ENCODE measurements at places on chromosomes 12 and 14. TPM values are rescaled to one million over a fixed set of nuclear protein-coding genes. Genes with fewer than 3 reads are reported as not detected.

GRCh38 chr12:122403831-122404230, 18.6 kb downstream of the CLIP1 start:
- no peak for DNase-seq

GRCh38 chr14:101861464-101861863, 100.0 kb downstream of the PPP2R5C start:
- DNase-seq: no peak

The PTPRQ gene
- total RNA-seq: 1.0 TPM

- peak; percentile 78 for DNase-seq
Observed at GRCh38 chr14:96053600-96054381, 14.6 kb downstream of the C14orf132 start.

The RNU6-8 gene
- total RNA-seq: not detected

DNA sequence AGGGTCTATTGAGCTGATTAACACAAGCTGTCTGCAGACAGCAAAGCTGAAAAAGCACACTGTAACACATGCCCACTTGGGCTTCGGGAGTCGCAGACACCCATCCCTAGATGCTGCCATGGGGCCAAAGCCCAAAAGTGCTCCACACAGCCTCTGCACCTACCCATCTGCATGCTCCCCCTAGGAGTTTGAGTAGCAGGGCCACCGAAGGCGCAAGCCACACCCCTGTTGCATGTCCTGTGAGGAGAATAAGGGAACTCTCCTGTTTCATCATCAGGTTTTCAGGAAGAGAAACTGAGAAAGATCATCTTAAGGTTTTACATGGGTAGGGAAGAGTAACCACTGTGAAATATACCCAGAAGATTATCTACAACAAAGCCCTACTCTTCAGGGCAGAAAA, 5.6 kb upstream of the ST8SIA1 start:
- DNase-seq: no peak

DNA sequence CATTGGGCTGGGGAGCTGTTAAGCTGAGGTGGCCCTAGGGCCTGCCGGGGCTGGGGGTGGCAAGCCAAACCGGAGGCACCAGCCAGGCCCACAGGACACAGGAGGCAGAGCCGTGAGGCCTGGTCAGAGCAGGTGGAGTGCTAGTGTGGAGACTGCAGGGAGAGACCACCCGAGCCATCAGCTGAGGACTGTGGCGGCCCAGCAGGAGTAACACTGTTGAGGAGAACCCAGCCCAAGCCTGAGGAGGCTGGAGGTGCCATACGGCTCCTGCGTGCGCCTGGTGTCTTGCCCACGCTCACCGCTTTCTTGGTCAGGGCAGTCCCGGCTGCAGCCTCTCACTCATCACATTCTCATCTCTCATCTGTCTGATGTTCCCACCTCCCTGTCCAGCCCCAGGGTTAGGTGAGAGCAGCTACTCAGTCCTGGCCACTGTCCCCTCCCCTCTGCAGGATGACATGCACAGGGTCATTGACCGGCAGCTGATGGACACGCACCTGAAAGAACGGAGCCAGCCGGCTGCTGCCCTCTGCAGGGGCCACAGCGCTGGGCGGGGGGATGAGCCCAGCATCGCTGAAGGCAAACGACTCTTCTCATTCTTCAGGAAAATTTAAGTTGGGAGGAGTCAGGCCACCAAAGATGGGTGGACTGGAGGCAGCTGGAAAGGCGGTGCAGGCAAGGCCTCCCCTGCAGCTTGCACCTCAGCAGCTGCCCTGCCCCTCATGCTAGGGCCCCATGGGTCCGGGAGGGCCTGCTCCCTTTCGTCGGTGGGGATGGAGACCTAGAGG, 23.8 kb downstream of the RAB35 start:
- no peak for DNase-seq

The KLHDC1 gene
- 25.6 TPM for total RNA-seq

- no peak for DNase-seq
Observed at GRCh38 chr12:62640910-62641448, 174.4 kb downstream of the MON2 start.

The MMP19 gene
- 15.9 TPM for total RNA-seq

- no peak for DNase-seq
Observed at GRCh38 chr12:95788637-95789036, 1.9 kb downstream of the NTN4 start.

DNA sequence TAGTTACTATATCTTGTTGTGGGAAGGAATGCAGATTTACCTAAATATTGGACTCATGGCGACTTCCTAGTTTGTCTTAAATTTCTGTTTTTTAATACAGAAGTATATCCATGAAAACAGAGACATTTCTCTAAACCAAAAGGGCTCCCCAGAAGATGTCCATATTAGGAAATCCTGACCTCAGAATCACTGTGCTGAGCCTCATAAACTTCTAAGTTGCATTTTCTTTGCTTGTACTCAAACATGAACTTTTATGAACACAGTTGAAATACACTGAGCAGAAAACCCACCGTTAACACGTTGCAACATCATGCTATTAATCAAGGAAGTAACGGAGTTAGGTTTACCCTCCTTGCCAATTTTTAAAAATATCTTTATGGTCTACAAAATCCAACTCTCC, 42.9 kb upstream of the NR2C1 start:
- DNase-seq: no peak

- DNase-seq: no peak
Observed at GRCh38 chr12:132525833-132526455, 36.0 kb downstream of the FBRSL1 start.

- DNase-seq: no peak
Observed at GRCh38 chr14:104784218-104784568, 11.4 kb downstream of the AKT1 start.

DNA sequence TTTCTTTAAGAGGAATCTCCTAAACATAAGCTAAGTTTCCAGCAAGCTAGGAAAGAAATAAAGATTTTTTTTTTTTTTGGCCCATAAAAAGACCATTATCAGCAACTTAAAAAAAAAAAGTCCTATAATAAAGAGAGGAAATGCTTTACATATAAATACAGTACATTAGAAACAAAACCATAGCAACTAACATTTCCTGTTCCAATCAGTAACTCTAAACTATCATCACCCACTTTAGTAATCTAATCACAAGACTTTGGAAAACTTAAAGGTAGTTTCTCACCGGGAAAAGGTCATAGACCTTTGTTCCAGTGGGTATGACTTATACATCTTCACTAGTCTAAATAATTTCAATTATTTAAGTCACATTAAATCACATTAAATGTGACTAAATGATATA, 11.1 kb downstream of the SPTSSA start:
- DNase-seq: no peak

The PLA2G1B gene
- not detected for total RNA-seq

The SLC35F4 gene
- total RNA-seq: not detected

GRCh38 chr14:93857500-93858283, 69.4 kb upstream of the PRIMA1 start:
- DNase-seq: no peak

DNA sequence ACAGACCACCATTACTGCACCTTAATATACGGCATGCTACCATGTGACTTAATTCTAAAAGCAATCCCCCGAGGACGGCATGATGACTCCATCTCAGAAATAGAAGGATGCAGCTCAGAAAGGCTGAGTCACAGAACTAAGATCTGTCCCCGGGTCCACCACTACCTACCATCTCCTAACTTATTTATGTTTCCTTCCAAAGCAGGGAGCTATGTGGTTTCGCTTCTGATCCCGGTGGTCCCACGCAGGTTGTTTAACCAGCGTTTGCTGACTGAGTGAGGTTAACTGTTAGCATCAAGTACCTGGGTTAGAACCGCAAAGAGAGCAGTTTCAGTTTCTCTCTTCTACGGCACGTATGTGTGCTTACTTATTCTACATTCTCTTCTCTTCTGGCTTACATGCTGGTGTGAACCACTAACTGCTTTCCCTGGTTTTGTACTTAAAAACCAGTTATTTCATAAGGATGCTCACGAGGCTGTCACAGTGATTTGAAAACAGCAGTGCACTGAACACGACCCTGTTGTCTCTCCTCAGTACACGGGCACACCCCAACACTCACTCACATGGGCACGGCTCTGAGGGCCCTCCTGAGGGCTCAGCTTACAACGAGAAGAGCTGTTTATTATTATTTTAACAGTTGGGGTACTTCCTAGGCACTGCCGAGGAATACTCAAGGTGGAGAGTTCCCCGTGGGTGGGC, 66.7 kb downstream of the CCDC88C start:
- DNase-seq: no peak

DNA sequence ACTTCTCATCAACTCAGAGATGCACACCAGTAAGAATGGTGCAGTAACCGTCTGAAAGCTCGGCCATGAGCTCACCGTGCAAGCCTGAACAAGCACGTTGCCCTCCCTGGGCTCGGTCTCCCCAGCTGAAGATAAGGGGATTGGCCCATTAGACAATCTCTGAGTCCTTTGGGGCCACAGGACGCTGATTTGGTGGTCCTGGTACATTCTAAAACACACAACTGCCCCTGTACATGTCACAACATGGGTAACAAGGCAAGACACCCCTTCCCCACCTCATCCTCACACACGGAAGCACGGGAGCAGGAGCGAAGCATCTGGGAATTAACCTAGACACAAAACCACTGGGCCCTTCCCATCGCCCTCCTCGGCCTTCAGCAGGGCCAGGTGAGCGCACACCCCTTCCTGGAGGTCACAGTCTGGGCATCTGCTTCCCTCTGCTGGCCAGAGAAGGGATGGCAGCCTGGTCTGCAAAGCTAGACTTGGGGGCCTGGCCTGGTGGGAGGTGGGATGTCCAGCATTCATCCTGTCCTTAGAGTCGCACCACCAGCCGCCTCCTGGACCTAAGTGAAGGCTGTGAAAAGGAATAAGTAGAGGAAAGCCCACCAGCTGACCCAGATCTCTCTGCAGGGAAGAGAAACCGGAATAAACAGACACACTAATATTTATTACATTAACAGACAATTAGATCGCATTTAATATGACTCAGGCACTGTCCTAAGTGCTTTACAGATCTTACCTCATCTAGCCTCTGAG, 18.9 kb upstream of the SMUG1 start:
- peak; percentile 81 for DNase-seq

DNA sequence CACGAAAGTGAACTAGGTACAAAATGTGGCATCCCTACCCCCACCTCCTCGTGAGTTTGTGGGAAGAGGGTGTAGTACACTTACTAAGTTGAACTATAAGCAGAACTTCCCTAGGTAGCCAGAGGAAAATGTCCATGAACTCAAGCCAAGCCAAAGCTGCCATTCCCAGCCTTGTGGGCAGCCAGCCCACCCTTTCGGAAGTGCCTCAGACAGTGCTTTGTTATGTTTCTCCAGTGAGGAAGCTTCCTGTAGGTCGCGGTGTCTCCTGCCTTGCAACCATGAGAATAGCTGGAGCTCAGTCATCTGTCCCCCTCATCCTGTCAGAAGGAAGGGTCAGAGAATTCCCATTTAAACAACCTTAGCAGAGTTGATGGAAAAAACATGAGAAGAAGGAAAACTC, 266.9 kb downstream of the DUSP6 start:
- no peak for DNase-seq

The CPNE6 gene
- not detected for total RNA-seq

The NPFF gene
- not detected for total RNA-seq

GRCh38 chr12:112107306-112108201, 1.0 kb downstream of the NAA25 start:
- DNase-seq: no peak

DNA sequence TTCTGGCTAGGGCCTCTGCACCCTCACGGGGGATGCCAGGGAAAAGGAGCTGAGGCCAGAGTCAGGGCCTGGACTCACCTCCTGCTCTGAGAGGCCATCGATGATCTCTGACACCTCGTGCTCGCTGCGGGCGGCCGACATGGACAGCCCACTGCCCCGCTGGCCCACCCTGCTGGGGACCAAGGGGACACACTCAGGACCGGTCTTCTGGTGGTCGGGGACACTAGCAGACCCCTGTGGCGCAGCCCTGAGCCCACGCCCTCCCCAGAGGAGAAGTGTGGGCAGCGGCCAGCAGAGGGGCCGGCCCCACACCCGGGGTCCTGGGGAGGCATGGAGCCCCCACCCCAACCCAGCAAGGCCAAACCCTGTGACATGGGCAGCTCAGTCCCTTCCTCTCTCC, 134.6 kb downstream of the RFLNA start:
- DNase-seq: no peak

GRCh38 chr12:2295941-2296461, 243.2 kb downstream of the CACNA1C start:
- no peak for DNase-seq

The TAS2R8 gene
- total RNA-seq: not detected

The TEAD4 gene
- total RNA-seq: 33.8 TPM

DNA sequence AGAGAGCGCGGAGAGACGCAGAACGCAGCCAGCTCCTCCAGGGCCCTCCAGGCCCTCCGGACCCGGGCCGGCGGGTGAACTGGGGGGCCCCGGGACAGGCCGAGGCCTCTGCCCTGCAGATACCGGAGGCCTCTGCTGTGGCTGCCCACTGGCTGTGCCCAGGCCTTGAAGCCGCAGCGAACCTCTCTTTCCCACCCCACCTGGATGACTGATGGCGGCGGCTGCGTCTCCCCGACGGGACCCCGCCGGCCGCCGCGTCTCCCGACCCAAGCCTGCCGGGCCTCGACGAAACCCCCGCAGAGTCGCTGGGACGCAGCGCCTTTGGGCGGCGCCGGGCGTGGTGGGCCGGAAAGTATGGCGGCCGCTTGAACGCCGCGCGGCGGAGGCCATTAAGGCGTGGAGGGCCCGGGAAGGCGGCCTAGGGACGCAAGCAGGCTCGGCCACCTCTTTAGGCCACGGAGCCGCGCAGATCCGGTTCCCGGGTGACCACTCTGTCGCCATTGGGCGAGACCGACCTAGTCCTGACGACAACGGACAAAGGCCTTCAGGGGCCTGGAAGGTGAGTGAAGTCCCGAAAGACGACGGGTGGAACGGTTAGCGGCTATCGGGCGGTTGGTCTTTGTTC, 8.4 kb upstream of the ERGIC2 start:
- DNase-seq: no peak

DNA sequence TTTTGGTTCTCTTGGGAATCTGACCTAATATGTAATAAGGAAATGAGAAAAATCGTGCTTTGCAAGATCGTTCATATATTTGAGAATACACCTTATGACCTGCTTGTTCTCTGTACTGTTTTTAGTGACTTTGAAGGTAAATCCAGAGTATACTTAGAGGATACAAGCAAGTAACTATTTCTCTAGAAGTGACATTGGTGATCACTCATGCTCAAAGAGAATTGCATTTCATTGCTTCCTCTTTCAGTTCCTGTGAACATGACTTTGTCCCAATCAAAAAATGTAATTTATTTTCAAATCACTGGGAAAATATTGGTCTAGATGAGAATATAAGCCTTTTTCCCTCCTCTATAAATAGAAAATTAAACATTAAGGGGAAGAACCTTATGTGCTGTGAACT, 2.7 kb downstream of the KTN1 start:
- DNase-seq: no peak
